Activated naive CD4-positive, alpha-beta T cell treated with anti-CD3 and anti-CD28 coated beads, Interleukin-2, amount 10 ng/mL, durations not matched to agents 5 hours and 36 hours (primary cell): ENCODE measurements at places on chromosomes 7 and 10. TPM values are rescaled to one million over a fixed set of nuclear protein-coding genes. Genes with fewer than 3 reads are reported as not detected.

SLC18A3 gene
- total RNA-seq: not detected

TMEM229A gene
- not detected for total RNA-seq

APBB1IP gene
- total RNA-seq: 74.9 TPM

C10orf143 gene
- 3.6 TPM for total RNA-seq

NUDT13 gene
- 1.3 TPM for total RNA-seq

VWA2 gene
- total RNA-seq: not detected

CH25H gene
- not detected for total RNA-seq

OR2A5 gene
- not detected for total RNA-seq

AOC1 gene
- not detected for total RNA-seq

ST8SIA6 gene
- 2.3 TPM for total RNA-seq

CTTNBP2 gene
- total RNA-seq: not detected

GPR26 gene
- not detected for total RNA-seq

ARHGEF5 gene
- total RNA-seq: 13.4 TPM

TMEM139 gene
- 1.6 TPM for total RNA-seq

LGI1 gene
- total RNA-seq: not detected

IFIT5 gene
- total RNA-seq: 17.0 TPM

SAMD9L gene
- 77.4 TPM for total RNA-seq

OR6B1 gene
- not detected for total RNA-seq

PTPN20 gene
- total RNA-seq: 0.70 TPM

LRRC4 gene
- total RNA-seq: not detected

DDC gene
- total RNA-seq: not detected

IDI2 gene
- total RNA-seq: not detected

CNTNAP2 gene
- not detected for total RNA-seq

ANAPC16 gene
- 108 TPM for total RNA-seq

GHRHR gene
- total RNA-seq: not detected

TCERG1L gene
- not detected for total RNA-seq

GRID1 gene
- total RNA-seq: not detected

GPR158 gene
- total RNA-seq: not detected

PON1 gene
- total RNA-seq: not detected

SPACDR gene
- total RNA-seq: 3.9 TPM

PLXDC2 gene
- not detected for total RNA-seq

CYP2C9 gene
- total RNA-seq: not detected

LRRN3 gene
- total RNA-seq: 257 TPM

SEMA3D gene
- total RNA-seq: not detected

TAS2R41 gene
- total RNA-seq: not detected

NPM3 gene
- total RNA-seq: 28.9 TPM

KLF14 gene
- not detected for total RNA-seq

ATOH7 gene
- not detected for total RNA-seq

C10orf105 gene
- 0.55 TPM for total RNA-seq

CDK1 gene
- total RNA-seq: 90.5 TPM

CPN1 gene
- not detected for total RNA-seq

SKAP2 gene
- 2.8 TPM for total RNA-seq

PPP1R9A gene
- total RNA-seq: not detected
